ENCODE measurements at places on chromosomes 5 and 9. TPM values are rescaled to one million over a fixed set of nuclear protein-coding genes. Genes with fewer than 3 reads are reported as not detected.
A peak's percentile ranks its signal among the peaks of the same experiment; 100 is the strongest.

- DNase-seq = no peak
Observed at GRCh38 chr5:60598424-60598823, 101.5 kb downstream of the DEPDC1B start.

DNA sequence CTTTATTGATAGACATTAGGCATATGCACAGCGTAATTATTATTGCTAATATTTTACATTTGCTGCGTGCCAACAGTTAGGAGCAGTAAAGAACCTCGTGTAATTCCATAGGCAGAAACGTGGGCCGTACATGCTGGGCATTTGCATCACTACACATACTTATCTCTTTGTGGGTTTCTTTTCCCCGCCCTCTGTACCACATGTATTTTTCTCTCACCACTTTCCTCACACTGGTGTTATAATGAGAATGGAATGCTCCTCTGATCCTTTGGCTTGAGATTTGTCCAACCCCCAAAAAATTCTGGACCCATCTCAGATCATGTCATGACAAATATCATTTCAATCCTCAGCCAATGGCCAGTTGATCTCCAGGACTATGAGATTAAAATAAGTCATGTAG is 1952.6 kb upstream of the WWC1 start:
- DNase-seq = no peak

GRCh38 chr5:83547161-83547560 is 75.6 kb downstream of the VCAN start:
- no peak for DNase-seq

DNA sequence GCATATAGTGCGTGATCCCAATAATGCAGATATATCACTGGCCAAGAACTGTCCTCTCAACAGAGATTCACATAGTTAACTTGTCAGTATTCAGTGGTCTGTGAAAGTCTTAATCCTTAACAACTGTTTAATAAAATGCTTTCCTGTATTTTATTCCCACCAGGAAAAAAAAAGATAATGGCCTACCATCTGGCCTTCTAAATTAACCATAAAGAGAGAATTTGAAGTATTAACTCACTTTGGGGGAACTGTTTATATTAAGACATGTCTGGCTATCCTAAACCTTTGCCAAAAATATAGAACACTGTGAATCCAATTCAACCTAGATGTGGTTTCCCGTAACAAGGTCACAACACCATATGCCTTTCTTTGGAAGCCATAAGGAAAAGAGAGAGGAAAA is 818 bp upstream of the FREM1 start:
- DNase-seq = no peak

DNA sequence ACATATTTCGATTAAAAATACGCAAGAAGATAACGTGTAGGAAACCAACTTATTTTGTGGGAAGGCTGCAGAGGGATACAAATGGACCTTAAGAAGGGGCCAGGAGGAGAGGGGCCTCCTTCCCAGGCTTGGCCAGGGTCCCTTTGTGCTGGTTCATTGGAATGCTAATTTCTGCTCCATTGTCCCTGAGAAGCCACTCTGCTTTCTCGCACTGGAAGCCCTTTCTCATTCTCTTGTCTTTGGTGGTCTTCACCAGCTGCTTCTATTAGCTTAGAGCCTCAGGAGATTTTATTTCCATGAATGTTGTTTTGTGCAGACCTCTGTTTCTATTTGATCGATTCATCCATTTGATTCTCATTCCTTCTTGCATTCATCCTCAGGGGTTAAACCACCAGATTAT is 325.4 kb downstream of the TMEM38B start:
- peak; percentile 50 for DNase-seq

DNA sequence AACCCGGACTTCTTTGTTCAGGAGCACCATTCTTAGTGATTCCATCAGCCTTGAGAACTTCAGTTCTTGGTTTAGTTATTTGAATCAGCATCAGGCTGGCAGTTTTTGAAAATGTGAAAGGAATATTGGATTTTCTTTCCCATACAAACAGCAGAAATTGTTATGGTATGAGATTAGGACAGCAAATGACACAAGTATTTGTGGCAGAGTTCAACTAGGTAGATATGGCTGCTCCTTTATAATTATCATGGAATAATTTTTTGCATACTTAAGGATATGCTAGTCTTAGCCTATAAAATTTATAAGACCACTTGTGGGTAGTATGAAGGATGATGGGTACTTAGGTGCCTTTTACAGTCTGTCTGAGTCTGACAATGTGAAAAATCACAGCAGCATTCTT is 25.5 kb downstream of the ERAP2 start:
- no peak for DNase-seq

GRCh38 chr5:138346889-138347288 is 5.6 kb upstream of the KDM3B start:
- DNase-seq = no peak

The GNAQ gene
- 57.6 TPM for total RNA-seq

The GABRP gene
- 1.2 TPM for total RNA-seq

The KIF12 gene
- total RNA-seq = 11.4 TPM

All from endodermal cell (in vitro differentiated cells).